ENCODE measurements at places on chromosomes 5 and 9.

DNA sequence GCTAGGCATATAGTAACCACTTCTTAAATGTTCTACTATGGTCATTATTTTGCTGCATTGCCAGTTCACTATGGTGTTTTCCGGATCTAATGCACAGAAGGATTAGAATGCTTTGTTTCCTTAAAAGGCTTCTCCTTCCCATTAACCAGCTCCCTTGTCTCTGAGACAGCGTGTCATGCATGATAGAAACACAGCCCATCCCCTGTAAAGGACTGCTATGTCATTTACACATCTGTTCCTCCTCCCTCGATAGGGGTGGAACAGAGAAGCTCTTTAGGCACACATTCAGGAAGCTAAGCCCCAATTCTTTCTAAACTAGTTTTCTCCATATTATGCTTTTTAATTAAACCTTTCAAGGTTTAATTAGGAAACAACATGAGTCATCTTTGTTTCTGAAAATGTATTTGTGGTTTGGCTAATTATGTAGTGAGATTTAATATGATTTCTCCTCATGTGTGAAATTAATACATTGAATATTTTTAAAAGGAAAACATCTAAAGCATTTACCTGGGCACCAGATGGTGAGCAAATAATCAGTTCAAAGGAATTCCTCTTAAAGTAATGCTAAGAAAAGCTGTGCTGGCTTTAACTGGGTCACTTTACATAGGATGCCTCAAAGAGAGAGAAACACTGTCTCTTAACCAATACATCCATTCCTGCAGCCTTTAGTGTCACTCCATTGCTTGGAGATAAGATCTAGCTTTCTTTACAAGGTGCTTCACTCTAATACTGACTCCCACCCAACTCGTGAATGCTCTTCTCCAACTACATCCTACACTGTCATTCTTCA is 133.3 kb upstream of the PPP1R2B start:
- no peak overlapping the region for H3K4me3 ChIP-seq
- no peaks in the 10 kb centered on the region for H3K36me3 ChIP-seq
- DNase-seq, result no peak
- peaks cover 2% of the 10 kb centered on the region for H3K27me3 ChIP-seq
- H3K4me1 ChIP-seq, result no peaks in the 10 kb centered on the region

- H3K4me1 ChIP-seq, result peaks cover 2% of the 10 kb centered on the region
- peaks cover 1% of the 10 kb centered on the region for H3K27me3 ChIP-seq
- DNase-seq, result peak; percentile 42
- no peak overlapping the region for H3K27ac ChIP-seq
- H3K4me3 ChIP-seq, result no peak overlapping the region
- H3K36me3 ChIP-seq, result no peaks in the 10 kb centered on the region
These were observed 40.6 kb upstream of the ITGA2 start for GRCh38 chr5:52948418-52949076.

DNA sequence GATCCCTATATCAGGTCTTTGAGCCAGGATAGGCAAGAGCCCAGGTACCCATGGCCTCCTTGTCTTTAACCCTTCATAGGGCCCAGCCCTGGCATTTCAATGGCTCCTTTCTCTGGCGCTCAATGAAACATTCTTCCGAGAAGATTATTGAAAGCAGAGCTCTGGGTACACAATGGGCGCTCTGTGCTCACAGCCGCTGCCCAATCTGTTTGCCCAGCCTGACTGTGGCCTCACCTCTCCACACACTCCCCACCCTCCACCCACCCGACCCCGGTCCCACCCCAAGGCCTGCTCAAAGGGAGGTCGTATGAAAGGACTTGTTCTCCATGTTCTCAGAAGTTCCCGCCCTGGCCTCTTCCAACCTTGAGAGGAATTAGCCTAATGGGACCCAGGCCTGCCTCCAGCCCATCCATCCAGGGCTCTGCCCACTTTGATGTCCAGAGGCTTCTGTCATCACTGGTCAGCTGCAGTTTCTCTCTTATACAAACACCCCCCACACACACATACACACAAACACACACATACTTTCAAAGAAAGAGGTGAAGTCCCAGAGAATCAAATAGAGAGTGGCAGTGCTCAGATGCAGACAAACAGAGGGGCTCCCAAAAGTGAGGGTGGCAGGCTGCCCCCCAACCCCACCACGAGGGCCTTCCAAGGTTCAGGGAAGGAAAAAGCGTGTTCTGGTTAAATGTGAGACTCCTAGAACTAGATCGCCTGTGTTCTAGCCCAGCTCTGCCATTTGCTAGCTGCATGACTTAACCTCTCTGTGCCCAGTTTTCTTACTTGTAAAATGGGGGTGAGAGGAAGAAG is 5.1 kb upstream of the ARSI start:
- H3K27me3 ChIP-seq, result no peaks in the 10 kb centered on the region
- no peaks in the 10 kb centered on the region for H3K36me3 ChIP-seq
- DNase-seq, result no peak
- peaks cover 43% of the 10 kb centered on the region for H3K4me1 ChIP-seq
- H3K4me3 ChIP-seq, result no peak overlapping the region

DNA sequence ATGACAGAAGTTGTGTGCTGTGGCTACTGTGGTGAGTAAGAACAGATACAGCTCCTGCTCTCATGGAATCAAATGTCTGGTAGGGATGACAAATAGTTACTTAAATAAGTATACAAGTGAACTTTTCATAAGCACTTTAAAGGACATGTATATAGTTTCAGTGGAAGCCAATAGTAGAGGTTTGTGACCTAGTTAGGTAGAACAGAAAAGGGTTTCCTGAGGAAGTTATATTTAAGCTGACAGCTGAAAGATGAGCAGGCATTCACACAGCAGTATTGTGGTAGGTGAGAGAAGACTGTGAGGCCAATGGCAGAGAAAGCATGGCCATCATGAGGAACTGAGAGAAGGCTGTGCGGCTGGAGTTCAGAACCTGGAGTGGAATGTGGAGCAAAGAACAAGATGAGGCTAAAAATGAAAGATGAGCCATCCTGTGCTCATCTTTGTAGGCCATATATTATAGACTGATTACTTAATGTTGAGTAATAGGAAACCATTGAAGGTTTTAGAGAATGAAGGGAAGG is 15.4 kb downstream of the FAM174A start:
- DNase-seq, result no peak
- peaks cover 8% of the 10 kb centered on the region for H3K36me3 ChIP-seq
- H3K27me3 ChIP-seq, result no peaks in the 10 kb centered on the region
- H3K4me3 ChIP-seq, result no peak overlapping the region
- no peak overlapping the region for H3K27ac ChIP-seq
- no peaks in the 10 kb centered on the region for H3K4me1 ChIP-seq

DNA sequence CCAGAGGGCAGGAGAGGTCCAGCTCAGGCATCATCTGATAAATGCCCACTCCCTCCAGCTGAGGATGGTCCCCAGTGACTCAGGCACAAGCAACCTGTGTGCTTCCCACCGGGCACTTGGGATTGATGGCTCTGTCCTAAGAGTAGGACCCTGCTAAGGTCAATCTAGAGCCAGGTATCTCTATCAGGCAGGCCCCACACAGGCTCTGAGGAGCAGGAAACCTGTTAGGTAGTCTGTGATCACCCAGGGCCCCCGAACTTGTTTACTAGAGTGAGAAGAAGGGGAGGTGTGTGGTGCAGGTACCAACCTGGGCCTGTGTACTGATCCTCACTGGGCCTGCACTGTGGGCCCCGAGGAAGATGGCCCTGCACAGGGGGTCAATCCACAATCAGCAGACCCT is 119.6 kb upstream of the FSTL4 start:
- no peak overlapping the region for H3K4me3 ChIP-seq
- H3K27me3 ChIP-seq, result peaks cover 8% of the 10 kb centered on the region
- no peaks in the 10 kb centered on the region for H3K36me3 ChIP-seq
- H3K27ac ChIP-seq, result no peak overlapping the region
- DNase-seq, result no peak

GRCh38 chr9:107739601-107740082 is 250.1 kb upstream of the KLF4 start:
- no peaks in the 10 kb centered on the region for H3K27me3 ChIP-seq
- H3K36me3 ChIP-seq, result no peaks in the 10 kb centered on the region
- H3K4me3 ChIP-seq, result no peak overlapping the region
- H3K4me1 ChIP-seq, result peaks cover 16% of the 10 kb centered on the region
- no peak overlapping the region for H3K27ac ChIP-seq

DNA sequence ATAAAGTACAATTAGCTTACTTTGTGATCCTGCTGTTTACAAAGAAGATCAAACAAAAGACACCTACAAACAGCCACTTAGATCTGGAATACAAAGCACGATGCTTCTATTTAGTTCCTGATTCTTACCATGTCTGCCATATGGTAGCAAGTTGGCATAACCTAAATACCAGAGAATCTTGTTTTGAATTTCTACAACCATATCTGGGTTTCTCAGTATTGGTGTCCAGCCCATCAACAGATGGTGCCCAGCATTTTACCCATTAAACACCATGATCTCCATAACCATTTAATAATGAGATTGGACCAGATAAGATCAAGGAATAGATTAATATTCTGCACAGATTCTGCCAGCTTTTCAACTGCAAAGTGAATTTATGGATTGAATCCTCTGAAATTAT is 29.8 kb downstream of the SLC24A2 start:
- H3K27ac ChIP-seq, result no peak overlapping the region
- no peaks in the 10 kb centered on the region for H3K36me3 ChIP-seq
- DNase-seq, result no peak
- peaks cover 2% of the 10 kb centered on the region for H3K4me1 ChIP-seq
- H3K27me3 ChIP-seq, result no peaks in the 10 kb centered on the region
- H3K4me3 ChIP-seq, result no peak overlapping the region

- H3K27me3 ChIP-seq, result no peaks in the 10 kb centered on the region
- H3K4me3 ChIP-seq, result no peak overlapping the region
- peaks cover 10% of the 10 kb centered on the region for H3K4me1 ChIP-seq
- no peak overlapping the region for H3K27ac ChIP-seq
These were observed 8.4 kb downstream of the GNAQ start for GRCh38 chr9:78023003-78023741.

DNA sequence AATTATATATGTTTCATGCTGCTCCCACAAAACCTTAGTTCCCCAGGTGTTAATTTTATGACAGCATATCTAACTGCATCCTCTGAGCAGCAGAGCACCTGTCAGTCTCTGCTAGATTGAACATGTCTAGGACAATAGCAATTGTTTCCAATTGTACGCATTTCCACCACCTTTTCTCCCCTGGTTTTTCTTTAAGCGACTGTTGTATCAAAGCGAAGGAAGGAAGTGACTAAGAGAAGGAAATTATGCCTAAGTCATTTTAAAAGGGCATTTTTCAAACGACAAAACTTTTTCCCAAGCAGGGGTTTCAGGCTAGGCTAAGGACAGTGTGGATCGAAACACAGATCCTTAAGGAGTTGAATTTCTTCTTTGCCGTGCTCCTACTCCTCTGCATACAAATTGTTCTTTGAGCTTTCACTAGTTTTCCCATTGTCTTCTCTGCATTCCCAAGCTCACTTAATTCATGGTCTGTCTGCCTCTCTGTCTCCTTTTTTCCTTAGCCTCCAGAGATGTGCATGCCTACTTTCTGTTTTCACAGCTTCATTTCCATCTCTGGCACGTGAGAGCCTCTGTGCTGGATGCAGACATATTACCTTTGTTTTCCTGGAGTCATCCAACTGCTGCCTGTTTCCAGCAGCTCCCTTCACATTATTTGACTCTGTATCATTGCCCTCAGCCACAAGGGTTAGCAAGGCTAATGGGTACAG is 39.4 kb upstream of the STARD4 start:
- no peak for DNase-seq
- H3K27ac ChIP-seq, result peak overlapping the region; percentile 79
- no peaks in the 10 kb centered on the region for H3K27me3 ChIP-seq

GRCh38 chr5:78858364-78858763 is 126.7 kb downstream of the ARSB start:
- no peak overlapping the region for H3K4me3 ChIP-seq
- no peak overlapping the region for H3K27ac ChIP-seq
- H3K27me3 ChIP-seq, result no peaks in the 10 kb centered on the region
- peaks cover 33% of the 10 kb centered on the region for H3K36me3 ChIP-seq
- H3K4me1 ChIP-seq, result no peaks in the 10 kb centered on the region
- no peak for DNase-seq

- no peaks in the 10 kb centered on the region for H3K36me3 ChIP-seq
- no peak overlapping the region for H3K4me3 ChIP-seq
- H3K27ac ChIP-seq, result no peak overlapping the region
These were observed 194.2 kb upstream of the GLRA1 start for GRCh38 chr5:152118676-152119470.

DNA sequence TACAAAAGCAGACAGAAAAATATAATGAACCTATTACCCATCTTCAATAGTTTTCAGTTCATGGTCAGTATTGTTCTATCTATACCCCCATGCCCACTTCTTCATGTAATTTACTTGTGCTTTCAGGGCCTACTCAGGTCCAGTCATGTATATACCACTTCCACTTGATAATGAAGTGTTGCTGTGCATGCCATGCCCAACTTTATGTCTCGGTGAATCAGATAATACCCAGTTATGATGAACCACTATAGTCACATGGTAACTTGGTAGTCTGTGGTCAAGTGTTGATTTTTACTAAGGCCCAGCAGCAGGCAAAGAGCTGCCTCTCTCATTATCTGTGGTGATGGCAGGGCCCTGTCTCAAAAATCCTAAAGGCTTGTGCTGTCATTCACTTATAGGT is 70.7 kb upstream of the IL33 start:
- no peak overlapping the region for H3K27ac ChIP-seq
- no peaks in the 10 kb centered on the region for H3K27me3 ChIP-seq
- no peak overlapping the region for H3K4me3 ChIP-seq
- H3K4me1 ChIP-seq, result no peaks in the 10 kb centered on the region
- no peaks in the 10 kb centered on the region for H3K36me3 ChIP-seq

DNA sequence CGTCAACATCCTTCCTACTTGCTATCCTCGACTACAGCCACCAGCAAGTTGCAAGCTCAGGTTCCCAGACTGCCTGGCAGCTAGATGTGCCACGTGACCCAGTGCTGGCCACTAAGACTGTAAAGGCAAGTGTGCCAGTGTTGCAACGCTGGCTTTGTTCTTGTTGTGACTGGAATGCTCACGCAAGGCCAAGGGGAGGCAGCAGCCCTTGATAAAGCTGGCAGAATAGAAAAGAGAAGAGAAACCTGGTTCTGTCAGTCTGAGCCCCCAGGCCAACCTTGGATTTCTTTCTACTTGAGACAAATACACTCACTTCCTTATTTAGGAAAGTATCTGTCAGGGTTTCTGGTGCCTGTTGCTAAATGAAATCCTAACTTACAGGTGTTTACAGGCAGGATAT is 113.0 kb downstream of the KLHL3 start:
- H3K36me3 ChIP-seq, result no peaks in the 10 kb centered on the region
- no peaks in the 10 kb centered on the region for H3K27me3 ChIP-seq
- no peak for DNase-seq

DNA sequence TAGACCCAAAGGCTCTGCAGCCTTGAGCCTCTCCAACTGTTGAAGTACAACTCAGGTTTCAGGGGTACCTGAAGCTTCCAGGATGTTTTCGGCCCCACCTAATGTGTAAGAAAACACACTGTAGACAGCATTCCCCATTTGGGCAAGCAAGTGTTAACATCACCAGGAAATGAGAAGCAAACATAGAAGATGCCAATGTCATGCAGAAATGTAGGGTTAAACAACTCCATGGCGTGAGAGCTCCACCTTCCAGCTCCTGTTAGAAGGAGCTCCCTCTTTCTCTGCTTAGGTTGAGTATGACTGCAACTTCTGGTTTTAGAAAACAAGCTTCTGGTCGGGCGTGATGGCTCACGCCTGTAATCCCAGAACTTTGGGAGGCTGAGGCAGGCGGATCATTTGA is 31.0 kb upstream of the DENND1A start:
- no peak for DNase-seq
- H3K27ac ChIP-seq, result no peak overlapping the region
- peaks cover 67% of the 10 kb centered on the region for H3K27me3 ChIP-seq
- H3K36me3 ChIP-seq, result no peaks in the 10 kb centered on the region

- H3K4me3 ChIP-seq, result peak overlapping the region; percentile 89
- peaks cover 8% of the 10 kb centered on the region for H3K36me3 ChIP-seq
- peaks cover 34% of the 10 kb centered on the region for H3K4me1 ChIP-seq
- H3K27ac ChIP-seq, result no peak overlapping the region
- DNase-seq, result no peak
These were observed 2.5 kb downstream of the ERBIN start for GRCh38 chr5:65928860-65929259.
